Activated T-cell treated with anti-CD3 and anti-CD28 coated beads, Interleukin-2, amount 50 U/mL, for 4 hours (primary cell): ENCODE measurements at places on chromosomes 7 and 10. TPM values are rescaled to one million over a fixed set of nuclear protein-coding genes. Genes with fewer than 3 reads are reported as not detected.

Gene SLC16A12
- not detected for total RNA-seq

Gene KLF14
- not detected for total RNA-seq

Gene CDC14C
- total RNA-seq: not detected

Gene MCMBP
- 142 TPM for total RNA-seq

Gene DDIT4
- 240 TPM for total RNA-seq

DNA sequence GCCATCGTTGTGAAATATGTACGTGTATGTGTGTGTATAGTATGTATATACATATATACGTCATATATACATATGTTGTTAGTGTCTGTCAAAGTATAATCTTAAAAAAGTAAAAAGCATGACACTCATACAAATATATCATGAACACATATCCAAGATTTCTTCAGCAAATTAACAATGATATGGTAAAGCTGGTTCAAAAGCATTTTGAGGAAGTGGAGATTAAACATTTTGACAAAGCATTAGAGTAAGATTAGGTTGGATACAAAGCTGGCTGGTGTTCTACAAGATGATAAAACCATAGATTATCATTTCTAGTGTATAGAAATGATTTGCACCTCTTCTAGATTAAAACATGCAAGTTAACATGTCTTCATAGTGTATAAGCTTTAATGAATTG lies 771 bp upstream of the NUDCD3 start:
- no peak for DNase-seq

DNA sequence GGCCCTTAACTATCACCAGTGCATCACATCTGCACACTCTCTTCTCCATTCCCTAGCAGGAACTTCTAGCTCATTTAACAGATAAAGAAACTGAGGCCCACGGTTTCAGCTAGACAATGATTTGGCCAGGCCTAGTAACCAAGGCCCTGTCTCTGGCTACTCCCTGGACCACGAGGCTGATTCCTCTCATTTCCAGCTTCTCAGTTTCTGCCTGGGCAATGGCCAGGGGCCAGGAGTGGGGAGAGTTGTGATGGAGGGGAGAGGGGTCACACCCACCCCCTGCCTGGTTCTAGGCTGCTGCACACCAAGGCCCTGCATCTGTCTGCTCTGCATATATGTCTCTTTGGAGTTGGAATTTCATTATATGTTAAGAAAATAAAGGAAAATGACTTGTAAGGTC lies 13.5 kb downstream of the AQP1 start:
- DNase-seq: peak; percentile 2

DNA sequence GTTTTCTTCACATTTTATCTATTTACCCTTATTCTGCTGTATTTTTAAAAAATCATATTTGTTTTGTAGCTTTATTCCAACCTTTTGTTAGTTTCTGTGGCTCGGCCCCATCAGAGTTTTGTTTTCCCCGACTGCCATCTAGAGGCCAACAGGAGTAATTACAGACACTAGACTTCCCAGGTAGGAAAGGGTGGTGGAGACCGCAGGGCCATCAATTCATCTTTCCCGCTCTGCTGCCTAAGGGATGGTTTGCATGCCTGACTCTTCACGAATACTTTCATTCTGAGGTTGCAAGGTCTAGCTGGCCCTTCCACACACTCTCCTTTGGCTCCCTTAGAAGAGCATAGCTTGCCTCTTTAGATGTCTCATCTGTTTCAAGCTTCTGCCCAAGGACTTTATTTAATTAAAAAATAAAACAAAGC lies 38.3 kb downstream of the LYZL2 start:
- DNase-seq: peak; percentile 34

DNA sequence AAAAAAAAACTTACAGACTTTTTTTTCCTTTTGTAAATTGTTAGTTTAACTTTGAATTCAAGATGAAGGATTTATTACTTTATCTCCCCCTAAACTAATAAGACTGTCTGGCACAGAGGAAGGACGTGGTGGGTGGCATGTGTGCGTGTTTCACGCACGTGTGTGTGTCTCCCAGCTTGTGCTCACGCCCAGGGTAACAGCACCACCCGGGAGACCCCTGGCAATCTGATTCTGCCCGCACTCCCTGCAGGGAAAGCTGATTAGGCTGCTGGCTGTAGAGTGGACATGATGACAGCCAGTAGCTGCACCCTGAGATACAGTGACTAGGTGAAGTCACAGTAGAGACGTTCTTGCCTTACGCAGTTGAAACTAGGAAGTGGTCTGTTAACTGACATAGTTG lies 25.3 kb downstream of the WIPI2 start:
- no peak for DNase-seq

GRCh38 chr7:129434675-129435318 lies 565 bp downstream of the STRIP2 start:
- no peak for DNase-seq

- DNase-seq: no peak
These were observed 113.6 kb upstream of the SEM1 start for GRCh38 chr7:96823274-96823673.

DNA sequence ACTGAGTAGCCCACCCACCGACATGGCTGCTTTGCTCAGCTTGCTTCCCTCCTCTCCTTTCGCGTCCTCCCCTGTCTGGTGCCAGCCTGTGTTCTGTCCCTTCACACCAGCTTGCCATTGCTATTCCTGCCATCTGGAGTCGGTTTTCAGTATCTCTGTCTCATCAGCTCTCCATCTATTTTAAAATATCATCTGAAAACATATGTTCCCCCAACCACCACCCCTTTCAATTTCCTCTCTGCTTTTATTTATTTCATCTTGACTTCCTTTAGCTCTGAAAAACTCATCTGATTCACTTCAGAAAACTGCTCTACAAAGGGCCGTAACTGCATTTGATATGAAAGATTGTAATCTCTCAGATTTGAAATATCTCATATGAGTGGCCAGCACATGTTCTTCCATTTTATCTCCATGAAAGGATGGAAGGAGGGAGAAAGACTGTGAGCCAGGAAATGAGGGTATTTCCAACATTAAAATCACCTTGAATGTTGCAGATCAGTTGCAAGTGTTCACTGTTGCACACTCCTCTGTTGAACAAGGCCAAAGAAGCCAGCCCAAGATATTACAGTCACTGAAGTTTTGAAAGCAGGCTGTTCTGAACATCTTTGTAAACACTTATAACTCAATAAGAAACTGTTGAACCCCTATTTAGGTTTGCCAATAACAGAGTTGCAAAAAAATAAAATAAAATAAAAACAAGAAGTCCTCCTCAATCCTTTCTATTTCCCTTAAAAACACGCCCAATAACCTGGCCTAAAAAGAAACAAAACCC lies 202.4 kb upstream of the NEBL start:
- no peak for DNase-seq

GRCh38 chr7:148290538-148290937 lies 300.0 kb upstream of the C7orf33 start:
- DNase-seq: no peak
